ENCODE measurements at places on chromosomes 2 and 18.
A peak's percentile ranks its signal among the peaks of the same experiment; 100 is the strongest.

DNA sequence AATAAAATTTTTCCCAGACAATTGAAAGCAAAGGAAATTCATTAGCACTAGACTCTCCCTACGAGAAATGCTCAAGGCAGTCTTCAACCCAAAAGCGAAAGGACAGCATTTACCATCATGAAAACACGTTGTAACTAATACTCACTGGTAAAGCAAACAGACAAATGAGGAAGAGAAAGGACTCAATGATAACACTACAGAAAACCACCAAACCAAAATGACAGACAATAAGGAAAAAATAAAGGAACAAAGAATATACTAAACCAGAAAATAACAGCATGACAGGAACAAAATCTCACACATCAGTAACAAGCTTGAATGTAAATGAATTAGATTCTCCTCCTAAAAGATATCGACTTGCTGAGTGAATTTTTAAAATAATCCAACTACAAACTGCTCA, 190.7 kb downstream of the NOL4 start:
- no peak for DNase-seq

DNA sequence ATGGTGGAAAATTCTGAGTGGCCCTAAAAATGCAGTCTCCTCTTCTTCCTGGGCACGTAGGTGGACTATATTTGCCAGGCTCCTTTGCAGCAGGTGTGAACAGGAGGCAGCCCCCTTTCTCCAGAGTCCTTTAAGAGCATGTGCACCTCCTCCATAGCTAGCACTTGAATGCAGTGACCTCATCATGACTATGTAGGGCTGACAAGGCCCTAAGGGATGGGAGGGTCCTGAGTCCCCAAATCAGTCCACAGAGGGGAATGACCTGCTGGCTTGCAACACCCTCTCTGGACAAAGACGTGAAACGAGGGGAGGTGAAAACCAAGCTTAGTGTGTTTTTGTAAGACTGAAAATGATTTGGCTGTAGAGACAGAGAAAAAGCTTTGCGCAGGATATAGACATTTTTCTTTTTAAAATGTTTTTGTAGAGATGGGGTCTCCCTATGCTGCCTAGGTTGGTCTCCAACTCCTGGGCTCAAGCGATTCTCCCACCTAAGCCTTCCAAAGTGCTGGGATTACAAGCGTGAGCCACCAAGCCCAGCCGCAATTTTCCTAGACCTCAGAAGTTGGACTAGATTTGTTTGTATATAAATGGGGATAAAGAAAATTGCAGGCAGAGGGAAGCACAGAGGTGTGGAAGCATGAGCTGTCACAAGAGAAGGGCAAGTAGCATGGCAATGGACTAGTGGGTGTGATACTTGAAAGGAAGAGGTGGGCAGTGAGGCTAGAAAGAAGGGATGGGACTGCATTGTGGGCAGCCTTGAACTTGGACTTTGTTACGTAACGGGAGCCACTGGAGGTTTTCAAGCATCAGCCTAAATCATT, 28.8 kb downstream of the LONRF2 start:
- DNase-seq = no peak

DNA sequence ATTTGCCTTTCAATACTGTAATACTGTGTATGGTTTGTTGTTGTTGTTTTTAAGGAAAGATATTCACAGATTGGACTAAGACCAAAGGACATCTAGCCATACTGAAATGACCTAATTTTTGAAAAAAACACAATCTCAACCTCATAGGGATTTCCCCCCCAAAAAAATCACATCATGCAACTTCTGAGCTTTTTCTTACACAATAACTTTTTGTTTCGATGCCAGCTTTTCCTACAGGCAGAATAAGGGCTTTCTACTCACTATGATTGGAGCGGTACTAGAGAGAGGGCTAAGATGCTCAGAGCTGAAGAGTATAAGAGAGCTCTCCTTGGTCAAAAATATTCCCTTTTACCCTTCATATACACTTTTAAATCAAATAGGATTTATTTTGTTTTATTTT, 32.4 kb upstream of the SLC3A1 start:
- no peak for DNase-seq

GRCh38 chr2:29450596-29451222, 335.5 kb downstream of the CLIP4 start:
- DNase-seq = no peak

DNA sequence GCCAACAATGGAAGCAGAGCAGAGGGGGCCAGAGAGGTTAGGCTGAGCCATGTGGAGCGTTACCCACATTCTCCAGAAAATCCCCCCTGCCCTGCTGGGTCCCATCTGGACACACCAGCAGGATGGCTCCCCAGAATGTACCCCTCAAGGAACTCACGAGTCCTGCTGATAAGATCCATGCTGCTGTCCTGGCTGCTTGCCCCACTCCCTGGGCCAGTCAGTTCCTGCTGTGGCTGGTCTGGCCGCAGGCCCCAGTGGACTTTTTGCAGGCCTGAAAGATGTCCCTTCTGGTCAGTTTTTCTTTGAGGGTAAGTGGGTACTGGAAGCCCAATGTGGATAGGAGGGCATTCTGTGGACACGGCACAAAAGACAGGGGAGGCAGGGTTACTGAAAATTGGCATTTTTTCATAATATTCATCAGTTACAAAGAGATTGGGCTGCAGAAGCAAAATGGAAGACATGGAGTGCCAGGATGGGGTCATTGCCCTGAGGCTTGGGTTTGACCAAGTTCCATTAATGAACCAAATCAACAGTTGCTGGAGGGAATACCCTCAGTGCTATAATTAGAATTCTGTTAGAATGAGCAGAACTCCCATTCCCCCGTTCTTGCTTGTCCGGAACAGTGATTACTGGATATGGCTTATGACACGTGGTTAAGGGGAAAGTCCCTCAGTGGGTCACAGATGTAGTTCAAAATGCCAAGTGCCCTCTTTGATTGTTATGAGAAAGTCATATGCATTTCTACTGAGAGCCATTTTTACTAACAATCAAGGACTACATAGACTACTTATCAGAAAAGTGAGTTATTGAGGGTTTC, 38.7 kb downstream of the SLC4A5 start:
- DNase-seq = no peak

DNA sequence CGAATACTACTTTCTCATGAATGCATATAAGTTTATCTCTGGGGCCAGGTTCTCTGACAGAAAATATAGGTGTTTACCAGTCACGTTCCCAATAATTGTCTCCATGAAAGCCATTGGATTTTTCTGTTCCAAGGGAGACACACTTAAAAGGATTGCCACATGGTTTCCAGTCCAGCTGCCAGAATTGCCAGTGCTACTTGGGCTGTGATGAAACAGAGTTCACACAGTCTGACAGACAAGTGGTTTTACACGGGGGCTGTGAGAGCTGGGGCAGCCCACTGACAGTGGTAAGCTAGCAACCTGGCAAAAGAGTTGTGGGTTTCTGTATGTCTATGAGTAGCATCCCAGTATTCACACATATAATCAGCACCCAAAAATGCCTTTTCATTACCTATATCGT, 27.7 kb upstream of the ATRAID start:
- DNase-seq = no peak

DNA sequence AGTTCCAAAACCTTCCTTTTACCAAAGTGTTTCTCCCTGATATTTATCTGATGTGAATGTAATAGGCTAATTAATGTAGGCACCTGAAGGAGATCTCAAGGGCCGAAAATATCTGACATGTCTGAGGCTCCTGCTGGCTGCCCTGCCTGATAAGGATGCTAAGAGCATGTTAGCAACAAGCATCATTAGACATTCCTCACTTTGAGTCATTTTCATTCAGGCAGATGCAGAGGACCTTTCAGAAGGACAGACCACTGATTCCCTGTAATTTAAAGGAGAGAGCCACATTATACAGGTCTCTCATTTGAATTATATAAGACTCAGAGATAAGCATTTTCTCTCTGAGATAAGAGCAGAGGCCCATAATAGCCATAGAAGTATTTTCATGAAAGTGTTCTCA, 222.4 kb upstream of the NCKAP5 start:
- no peak for DNase-seq

GRCh38 chr18:9771261-9771976, 63.3 kb downstream of the RAB31 start:
- DNase-seq = no peak

- peak; percentile 59 for DNase-seq
These were observed 565.5 kb downstream of the CCDC85A start for GRCh38 chr2:56749152-56749752.

- no peak for DNase-seq
These were observed 4.5 kb downstream of the STK17B start for GRCh38 chr2:196166876-196167275.

DNA sequence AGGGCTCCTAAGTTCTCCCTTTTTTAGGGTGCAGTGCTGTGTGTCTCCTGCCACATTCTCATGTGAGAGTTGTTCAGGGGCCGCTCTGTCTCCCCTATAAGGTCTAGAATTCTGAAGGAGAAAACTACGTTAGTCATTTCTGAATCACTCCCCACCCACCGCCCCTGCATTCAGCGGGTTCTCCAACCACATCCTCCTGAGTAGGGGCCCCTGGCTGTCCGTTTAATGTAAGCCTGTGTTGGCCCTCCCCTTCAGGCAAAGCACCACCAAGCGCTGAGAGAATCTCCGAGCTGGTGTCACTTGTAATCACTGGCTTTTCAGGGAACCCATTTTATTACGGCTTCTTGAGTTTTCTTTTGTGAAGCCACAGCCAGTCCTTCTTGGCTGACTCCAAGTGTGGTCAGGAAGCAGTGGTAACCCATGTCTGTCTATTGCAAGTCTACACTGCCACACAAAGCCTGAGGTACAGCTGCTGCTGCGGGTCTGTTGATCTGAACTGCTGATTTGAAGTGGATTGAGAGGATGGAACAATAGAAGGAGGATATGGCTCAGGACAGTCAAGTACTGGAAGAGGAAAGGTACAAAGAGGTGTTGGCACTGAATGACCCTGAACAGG, 16.9 kb downstream of the LCT start:
- DNase-seq = no peak

GRCh38 chr2:2877427-2877826, 500.2 kb downstream of the EIPR1 start:
- DNase-seq = no peak

DNA sequence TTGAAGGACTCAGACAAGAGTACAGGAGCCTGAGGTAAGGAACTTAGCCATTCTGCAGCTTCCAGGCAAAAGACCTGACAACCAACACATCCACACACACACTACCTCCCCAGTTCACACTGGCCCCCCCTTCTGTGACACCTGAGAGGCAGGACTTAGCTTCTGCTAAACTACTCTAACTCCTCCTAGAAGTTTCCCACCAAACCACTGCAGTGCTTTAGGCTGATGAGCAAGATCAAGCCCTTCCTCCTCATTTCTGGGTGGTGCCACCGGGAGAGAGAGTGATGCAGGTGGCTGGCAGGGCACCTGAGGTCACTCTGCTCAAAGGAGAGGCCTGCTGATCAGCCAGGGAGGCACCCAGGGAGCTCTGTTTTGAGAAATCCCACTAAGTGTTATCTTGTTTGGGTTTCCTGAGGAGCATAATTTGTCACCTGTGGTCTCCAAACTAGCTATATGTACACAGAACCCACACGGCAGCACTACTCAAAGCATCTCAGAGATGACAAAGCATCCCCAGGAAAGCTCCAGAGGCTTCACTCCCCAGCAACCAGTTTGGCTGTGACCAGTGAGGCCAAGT, 188.4 kb downstream of the MYO5B start:
- DNase-seq = no peak

- DNase-seq = no peak
These were observed 115.7 kb downstream of the FAM210A start for GRCh38 chr18:13610555-13611141.

- DNase-seq = no peak
These were observed 34.0 kb upstream of the CD302 start for GRCh38 chr2:159832026-159832425.

Measured in NCI-H446 treated with DMSO at 0.1 percent for 48 hours (cell line).